ENCODE measurements at places on chromosomes 6 and 20. TPM values are rescaled to one million over a fixed set of nuclear protein-coding genes. Genes with fewer than 3 reads are reported as not detected.

BRPF3 gene
- total RNA-seq = 22.0 TPM

CFAP61 gene
- 0.79 TPM for total RNA-seq

HLA-F gene
- total RNA-seq = 2.4 TPM

BHLHE23 gene
- not detected for total RNA-seq

TNF gene
- total RNA-seq = 1.2 TPM

MCCD1 gene
- not detected for total RNA-seq

PRSS16 gene
- 10.2 TPM for total RNA-seq
